ENCODE measurements at places on chromosomes 7 and 10.

GRCh38 chr10:16857419-16857818 lies 40.2 kb upstream of the RSU1 start:
- no peak for DNase-seq

DNA sequence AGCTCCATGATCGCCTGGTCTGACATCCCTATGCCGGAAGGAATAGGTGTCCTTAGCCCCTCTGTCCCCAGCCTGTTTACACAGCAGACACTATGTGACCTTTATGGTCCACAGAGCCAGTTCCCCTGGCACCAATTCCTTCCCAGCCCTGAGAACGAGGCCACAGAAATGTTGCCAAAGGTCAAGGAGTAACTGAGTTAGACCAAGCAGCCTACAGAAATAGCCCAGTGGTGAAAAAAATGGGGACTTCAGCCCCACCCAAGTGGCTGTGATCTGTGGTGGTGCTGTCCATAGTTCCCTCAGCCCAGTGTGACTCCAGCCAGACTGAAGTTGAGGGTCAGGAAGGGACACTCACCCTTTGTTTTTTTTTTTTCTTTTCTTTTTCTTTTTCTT lies 2.5 kb downstream of the PGAM2 start:
- DNase-seq: no peak

DNA sequence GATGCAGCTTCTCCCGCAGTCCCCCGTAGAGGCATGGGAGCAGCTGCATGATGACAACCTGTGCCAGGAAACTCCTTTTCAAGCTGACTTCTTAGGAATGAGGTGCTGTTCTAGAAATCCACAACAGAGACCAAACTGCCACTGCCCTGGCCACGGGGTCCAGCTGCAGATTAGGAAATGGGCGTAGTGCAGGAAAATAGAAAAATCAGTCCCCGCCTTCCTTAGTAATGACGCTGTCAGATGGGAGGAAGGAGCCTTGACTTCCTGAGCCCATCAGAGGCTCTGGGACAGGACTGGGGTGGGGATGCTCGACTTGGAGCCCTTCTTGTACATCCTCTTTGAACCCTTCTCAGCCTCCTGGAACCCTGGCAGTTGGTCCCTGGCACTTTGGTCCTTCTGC lies 227.8 kb upstream of the GRB10 start:
- DNase-seq: no peak

GRCh38 chr10:38054361-38054797 lies 39.8 kb upstream of the ZNF37A start:
- no peak for DNase-seq

- no peak for DNase-seq
These were observed 103.2 kb downstream of the DYNC1I1 start for GRCh38 chr7:95875519-95875918.

DNA sequence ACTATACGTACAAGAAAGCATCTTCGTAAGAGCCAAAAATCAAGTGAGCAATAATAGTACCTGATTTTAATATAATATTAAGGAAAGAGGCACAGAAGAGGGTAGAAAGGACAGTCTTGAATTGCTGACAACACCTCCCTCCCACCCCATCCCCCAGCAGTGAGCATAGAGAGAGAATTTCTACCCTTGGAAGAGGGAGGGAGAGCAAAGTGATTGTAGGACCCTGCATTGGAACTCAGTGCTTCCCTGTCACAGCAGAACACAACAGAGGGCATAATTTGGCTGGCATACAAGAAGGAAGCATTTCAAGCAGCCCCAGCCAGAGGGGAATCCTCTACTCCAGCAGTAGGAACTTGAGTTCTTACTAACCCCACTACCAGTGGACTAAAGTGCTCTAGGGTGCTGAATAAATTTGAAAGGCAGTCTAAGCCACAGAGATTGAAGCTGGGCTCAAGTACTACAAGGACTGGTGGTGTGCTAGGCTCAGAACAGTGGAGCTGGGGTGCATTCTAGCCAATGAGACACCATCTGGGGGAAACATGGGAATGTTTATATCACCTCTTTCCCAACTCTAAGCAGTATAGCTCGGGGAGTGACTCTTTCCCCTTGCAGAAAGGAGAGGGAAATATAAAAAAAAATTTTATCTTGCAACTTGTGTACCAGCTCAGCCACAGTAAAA lies 44.2 kb downstream of the PCLO start:
- no peak for DNase-seq

DNA sequence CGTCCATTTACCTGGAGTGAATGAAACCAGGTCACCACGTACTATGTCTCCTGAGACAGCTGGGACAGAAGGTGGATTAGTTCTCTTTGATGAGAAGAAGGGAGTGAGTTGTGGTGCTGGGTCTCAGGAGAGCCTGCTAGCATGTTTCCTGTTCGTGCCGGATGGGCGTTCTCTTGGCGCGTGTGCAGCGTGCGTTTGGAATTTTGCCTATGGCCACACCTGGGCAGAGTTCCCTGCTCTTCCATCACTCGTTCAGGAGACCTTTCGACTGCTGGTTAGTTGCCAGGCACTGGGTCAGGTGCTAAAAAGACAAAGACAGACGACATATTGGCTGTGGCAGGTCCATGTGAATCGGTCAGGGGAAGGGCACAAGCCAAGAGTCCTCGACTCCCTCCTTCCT lies 90.3 kb downstream of the TRRAP start:
- no peak for DNase-seq

DNA sequence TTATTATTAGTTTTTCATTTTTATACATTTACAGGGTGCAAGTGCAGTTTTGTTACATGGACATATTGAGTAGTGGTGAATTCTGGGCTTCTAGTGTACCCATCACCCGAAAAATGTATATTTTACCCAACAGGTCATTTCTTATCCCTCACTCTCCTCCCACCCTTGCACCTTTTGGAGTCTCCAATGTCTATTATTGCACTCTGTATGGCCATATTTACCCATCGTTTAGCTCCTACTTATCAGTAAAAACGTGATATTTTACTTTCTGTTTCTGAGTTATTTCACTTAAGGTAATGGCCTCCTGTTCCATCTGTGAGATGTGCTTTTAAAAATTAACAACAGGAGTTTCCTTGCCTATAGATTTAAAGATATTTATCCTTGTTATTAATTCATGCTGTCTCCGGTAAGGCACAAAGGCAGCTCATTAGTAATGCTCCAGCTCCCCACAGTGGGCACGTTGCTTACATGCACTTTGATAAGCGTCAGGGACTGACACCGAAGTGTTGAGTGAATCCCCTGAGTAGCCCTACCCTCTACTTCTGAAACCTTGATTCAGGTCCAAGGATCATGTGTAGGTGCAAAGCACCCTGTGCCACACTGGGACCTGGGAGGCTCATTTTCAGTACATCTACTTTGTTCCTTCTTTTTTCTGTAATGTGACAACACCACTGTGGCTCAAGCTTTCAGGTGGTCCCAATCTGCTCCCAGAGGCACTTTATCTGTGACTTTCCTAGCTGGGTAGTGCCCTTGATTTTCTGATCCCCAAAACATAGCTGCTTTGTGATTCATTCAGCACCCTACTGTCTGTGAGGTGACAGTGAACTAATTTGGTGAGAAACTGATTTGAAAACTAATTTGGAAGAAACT lies 27.3 kb downstream of the HYAL4 start:
- DNase-seq: no peak

- DNase-seq: no peak
These were observed 78.1 kb upstream of the STRIP2 start for GRCh38 chr7:129356176-129356575.

DNA sequence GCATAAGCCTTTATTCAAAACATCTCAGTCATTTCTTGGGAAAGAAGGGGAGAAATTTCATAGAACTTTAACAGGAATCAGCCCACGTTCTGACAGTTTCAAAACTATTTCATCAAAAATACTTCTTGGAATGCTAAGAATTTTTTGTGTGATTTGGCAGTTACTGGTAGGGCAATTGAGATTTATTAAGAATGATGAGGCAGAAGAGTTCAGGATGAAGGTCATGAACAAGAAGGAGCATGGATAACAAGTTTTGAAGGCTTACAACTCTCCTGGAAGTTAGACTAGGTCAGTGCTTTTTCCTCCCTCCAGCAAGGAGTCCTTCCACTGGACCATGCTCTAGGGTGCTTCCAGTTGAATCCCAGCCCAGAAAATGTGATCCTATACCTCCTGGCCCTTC lies 569.9 kb downstream of the ANKRD7 start:
- no peak for DNase-seq

DNA sequence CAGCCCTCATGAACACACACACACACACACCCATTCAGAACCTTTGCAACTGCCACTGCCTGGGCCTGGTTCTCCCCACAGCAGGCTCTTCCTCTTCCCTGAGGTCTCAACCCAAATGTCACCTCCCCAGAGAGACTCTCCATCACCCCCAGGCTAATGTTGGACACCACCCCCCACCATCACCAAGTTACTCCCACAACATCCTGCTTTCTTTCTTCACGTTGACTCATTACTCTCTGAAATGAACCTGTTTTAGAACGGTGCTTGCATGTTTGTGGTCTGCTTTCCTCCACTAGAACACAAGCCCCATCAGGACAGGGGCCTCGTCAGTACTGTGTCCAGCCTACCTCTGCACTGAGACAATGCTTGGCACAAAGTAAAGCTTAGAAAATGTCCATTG lies 16.0 kb downstream of the AFAP1L2 start:
- no peak for DNase-seq

- DNase-seq: no peak
These were observed 5.1 kb upstream of the LRRC4 start for GRCh38 chr7:128036226-128036940.

DNA sequence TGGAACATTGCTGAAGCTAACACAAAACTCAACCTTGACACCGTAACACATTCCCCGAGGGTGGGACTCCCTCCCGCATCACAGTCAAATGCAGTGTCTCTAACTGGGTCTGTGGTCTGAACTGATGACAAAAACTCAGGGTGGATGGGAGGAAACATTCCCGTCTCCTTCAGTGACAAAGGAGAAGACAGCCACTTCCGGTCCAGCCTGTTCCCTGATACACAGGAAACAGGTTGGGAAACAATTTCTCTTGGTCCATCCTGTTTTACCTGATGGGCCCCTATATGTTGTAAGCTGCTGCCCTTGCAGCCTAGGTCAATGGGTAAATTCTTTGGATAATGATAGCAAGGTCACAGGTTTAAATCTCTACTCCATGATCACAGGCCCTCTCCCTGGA lies 20.4 kb downstream of the SLC13A4 start:
- DNase-seq: no peak

DNA sequence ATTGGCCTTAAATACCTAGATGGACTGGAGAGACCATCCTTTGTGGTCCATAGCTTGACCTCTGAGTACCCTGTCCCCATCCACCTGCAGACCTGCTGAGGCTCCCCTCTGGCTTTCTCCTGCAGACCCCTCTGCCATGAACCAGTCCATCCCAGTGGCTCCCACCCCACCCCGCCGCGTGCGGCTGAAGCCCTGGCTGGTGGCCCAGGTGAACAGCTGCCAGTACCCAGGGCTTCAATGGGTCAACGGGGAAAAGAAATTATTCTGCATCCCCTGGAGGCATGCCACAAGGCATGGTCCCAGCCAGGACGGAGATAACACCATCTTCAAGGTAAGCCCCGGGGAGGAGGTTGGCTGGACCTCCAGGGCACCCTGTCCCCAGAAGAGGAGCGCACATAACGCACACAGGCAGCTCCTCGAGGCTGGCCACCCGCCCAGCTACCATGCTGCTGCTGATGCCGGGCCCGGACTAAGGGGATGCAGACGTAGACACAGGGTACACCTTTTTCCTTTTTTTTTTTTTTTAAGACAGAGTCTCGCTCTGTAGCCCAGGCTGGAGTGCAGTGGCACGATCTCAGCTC lies 4.3 kb downstream of the IRF5 start:
- DNase-seq: no peak

GRCh38 chr10:28580825-28581224 lies 47.9 kb downstream of the WAC start:
- DNase-seq: no peak

GRCh38 chr7:48411619-48412018 lies 240.4 kb downstream of the ABCA13 start:
- DNase-seq: no peak

DNA sequence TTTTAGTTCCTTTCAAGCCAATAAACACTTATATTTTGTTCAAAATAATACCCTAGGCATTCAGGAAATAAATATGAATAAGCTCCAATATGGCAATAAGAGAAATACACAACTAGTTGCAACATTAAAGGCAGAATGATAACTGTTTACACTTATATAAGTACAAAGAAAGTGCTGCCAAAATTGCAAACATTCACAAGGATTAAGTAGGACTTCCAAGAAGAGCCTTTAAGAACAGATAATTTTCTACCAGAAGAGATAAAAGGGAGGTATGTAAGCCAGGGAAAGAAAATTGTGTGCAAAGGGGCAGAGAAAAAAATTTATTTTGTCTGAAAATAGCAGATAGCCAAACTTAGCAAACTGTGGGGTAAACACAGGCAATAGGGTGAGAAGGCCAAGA lies 83.8 kb downstream of the CTNNA3 start:
- no peak for DNase-seq

DNA sequence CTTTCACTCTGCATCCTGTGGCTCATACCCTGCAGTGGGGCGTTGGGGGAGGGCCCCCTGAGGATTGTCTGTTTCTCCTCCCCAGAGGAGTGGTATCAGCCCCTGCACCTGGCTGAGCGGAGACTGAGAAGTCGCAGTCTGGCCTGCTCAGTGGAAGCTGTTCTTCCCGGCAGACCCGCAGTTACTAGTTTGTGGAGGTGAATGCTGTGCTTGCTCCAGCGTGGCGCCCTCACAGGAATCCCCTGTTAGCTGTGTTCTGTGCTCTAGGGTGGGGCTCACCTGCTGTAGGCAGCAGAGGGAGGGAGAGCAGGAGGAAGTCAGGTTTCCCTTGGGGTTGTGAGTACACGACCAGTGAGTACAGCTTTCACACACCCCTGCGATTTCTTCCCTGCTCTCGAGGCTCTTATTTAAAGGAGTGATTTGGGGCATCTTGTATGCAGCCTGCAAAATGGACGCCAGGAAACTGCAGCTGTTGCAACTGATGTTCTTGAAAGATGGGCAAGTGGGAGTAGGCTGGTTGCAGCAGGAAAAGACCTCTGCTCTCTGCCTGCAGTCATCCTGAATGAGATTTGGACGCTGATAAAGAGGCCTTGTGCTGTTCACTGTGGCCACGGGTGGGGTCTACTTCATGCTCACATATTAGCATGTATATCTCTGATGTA lies 66.4 kb downstream of the HK1 start:
- no peak for DNase-seq

- DNase-seq: no peak
These were observed 21.6 kb downstream of the SHH start for GRCh38 chr7:155790666-155791065.

- DNase-seq: no peak
These were observed 9.0 kb upstream of the RASSF4 start for GRCh38 chr10:44950326-44951225.

GRCh38 chr7:52233248-52233647 lies 802.2 kb upstream of the POM121L12 start:
- DNase-seq: no peak

DNA sequence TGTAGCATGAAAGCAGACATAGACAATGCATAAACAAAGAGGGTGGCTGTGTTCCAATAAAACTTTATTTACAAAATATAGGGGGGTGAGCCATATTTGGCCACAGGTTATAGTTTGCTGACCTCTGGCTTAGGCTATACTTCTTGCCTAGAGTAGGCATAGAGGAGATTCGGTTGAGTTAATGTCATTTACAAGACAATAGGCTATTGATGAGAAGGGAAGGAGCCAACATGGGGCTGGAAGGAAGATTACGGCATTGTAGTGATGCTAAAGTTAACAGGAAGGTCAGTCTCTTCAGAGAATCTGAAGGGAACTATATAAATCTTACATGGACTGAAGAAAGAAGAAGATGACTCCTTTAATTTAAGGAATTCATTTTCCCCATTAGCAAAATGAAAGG lies 463.5 kb downstream of the HTR7 start:
- DNase-seq: no peak

GRCh38 chr10:77390481-77390891 lies 247.1 kb downstream of the KCNMA1 start:
- DNase-seq: no peak

GRCh38 chr7:99079104-99079503 lies 64.8 kb downstream of the SMURF1 start:
- no peak for DNase-seq

Measured in NCI-H446 treated with DMSO at 0.1 percent for 48 hours (cell line).